ENCODE measurements at places on chromosomes 4 and X.

DNA sequence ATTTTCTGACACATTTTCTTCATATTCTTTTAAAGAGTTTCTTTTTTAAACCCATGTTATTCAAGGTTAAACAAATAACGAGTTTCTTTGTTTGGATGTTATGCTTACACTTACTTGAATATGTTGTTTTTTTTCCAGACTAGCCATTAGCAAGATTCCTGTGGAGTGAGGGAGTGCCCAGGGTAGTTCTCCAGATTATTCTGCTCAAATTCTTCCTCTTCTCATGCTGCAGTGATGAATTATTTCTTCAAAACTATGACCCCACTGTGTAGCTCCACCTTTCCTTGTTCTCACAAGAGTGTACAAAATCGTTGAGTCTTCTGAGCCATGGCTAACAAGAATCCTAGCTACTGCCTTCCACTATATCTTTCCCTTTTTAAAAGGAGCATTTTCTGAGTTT, 134.1 kb upstream of the ELOVL6 start:
- no peak for DNase-seq

- DNase-seq, result no peak
These were observed 207.2 kb upstream of the SLIT2 start for GRCh38 chr4:20044502-20044911.

GRCh38 chr4:56469489-56470210, 2.2 kb downstream of the SRP72 start:
- DNase-seq, result no peak

GRCh38 chrX:105697984-105698781, 124.2 kb upstream of the NRK start:
- DNase-seq, result no peak
